Stimulated activated CD4-positive, alpha-beta T cell treated with anti-CD3 and anti-CD28 coated beads, Interleukin-12 subunit alpha, Interleukin-12 subunit beta, amount 100 ng/mL, for 24 hours (primary cell): ENCODE measurements at places on chromosomes 16 and 17.

GRCh38 chr17:45962221-45962972 is 36.7 kb upstream of the STH start:
- no peak for DNase-seq

DNA sequence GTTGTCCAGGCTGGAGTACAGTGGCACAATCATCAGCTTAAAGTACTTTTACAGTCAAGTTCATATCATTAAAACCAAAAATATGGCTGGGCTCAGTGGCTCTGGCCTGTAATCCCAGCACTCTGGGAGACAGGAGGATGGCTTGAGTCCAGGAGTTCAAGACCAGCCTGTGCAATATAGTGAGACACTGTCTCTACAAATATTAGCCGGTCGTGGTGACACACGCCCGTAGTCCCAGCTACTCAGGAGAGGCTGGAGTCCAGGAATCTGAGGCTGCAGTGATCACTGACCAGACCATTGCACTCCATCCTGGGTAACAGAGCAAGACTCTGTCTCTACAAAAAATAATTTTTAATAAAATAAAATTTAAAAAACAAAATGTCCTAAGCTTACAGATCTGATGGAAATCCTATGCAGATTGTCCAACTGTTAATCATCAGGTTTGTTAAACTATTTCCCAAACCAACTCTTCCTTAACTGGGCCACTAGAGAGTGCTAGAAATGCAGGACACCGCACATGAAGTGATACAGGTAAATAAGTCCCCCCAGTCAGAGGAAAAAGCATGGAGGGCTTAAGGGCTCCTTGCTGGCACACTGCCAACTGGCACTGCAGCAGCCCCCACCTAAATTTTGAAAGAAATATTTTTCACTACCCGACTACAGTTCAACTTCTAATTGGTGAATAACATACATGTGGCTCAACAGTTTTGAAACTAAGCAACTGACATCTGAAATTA is 2.8 kb downstream of the USP22 start:
- DNase-seq, result no peak

GRCh38 chr16:46922239-46922638 is 38.1 kb downstream of the GPT2 start:
- no peak for DNase-seq

GRCh38 chr16:49472598-49472997 is 99.0 kb downstream of the C16orf78 start:
- no peak for DNase-seq

- DNase-seq, result no peak
Measured at GRCh38 chr17:40514013-40514875, 12.8 kb upstream of the TNS4 start.

GRCh38 chr17:3993493-3994220 is 29.4 kb upstream of the ATP2A3 start:
- DNase-seq, result no peak

GRCh38 chr16:31487720-31488467 is 5.0 kb downstream of the SLC5A2 start:
- peak; percentile 29 for DNase-seq

DNA sequence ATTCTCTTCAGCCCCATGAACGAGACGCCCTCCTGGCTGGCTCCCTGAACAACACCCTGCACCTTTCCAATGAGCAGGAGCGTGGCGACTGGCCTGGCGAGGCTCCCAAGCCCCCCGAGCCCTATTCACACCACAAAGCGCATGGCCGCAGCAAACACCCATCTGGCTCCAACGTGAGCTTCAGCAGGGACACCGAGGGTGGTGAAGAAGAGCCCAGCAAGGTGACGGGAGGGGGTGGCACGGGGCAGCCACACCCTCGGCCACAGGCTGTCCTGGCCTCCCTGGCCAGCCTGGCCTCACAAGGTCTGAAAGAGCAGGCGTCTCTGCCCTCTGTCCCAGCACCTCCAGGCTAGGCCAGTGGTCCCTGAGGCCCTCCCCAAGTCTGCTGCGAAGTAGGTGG is 23.7 kb downstream of the CASKIN2 start:
- DNase-seq, result no peak

DNA sequence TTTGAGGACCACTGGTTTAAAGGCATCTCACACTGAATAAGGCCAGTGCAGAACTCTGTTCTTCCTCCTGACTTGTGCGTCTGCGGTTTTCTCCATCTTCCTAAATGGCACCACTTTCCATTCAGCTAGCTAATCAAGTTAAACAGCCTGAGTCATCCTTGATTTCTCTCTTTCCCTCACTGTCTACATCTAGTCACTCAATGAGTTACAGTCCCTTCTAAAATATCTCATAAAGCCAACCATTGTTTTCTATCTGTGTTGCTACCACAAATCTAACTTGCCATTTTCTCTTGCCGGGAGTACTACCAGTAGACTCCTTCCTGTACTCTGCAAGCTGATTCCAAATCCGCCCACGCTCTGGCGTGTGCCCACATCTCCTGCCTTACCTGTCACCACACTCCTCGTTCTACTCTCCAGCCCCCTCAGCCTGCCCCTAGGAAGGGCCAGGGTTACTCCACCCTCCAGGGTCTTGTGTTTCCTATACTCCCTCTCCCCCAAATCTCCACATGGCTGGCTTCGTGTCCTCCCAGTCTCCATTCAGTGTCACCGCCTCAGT is 324.5 kb downstream of the SNX29 start:
- DNase-seq, result no peak

DNA sequence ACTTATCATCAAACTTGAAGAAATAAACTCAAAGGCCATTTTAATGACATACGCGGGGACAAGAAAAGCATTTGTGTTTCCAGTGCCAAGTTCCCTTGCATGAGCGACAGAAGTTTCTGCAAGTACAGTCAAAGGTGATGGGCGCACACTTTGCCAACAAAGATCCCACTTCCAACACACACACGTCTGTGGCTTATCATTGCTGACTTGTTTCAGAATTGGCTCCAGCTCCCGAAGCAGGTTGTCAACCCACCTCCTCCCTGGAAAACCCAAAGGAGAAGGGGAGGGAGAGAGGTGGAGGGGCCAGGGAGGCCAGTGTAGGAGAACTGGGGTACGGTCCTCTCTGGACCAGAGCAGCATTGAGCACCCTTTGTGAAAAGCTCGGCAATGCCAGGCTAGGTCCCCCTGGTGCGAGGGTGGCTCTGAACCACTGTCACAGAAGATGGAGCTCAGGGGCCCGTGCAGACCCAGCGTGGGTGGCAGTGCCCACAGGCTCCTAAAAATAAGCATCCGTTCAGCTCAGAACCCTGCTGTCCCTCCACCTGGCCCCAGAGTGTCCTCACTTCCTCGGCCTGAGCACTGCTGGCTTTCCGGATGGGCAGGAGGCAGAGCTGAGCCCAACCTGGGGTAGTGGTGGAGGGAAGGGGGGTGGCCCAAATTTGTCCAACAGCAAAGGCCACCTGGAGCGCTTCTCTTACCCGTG is 33.2 kb downstream of the RBFOX3 start:
- no peak for DNase-seq

DNA sequence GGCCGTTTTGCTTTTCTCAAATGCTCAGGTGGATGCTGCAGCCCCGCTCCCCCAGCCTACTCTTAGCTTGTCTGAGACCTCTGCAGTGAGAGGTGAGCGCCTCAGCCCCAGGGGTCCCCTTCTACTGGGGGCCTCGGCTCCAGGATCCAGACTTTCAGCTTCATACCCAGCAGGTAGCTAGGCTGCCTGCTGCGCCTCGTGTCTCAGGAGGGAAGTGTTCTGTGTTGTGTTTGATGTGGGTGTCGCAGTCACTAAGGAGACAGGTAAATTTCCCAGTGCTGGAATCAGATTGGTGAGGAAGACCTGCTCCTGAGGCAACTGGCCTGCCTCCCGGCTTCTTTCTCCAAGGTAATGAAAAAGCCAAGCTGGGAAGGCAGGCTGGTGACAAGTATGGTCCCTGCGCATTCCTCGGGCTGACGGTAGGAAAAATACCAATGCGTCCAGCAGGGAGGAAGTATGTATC is 604.0 kb upstream of the SALL1 start:
- DNase-seq, result no peak

DNA sequence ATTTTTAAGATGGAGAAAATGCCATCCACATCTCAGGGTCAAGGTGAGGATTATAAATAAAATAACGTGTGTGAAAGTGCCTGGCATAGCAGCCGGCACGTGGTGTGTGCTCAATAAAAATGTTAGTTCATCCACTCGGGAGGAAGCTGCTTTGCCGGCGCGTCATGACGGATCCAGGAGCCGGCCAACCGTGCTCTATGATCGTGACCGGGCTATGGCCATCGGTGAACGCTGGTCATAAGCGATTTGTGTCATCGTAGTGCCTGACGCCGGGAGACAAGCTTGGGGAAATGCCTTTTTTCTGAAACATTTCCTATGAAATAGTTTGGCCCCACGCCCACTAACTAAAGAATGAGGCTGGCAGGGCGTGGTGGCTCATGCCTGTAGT is 74.0 kb downstream of the CMC2 start:
- no peak for DNase-seq

DNA sequence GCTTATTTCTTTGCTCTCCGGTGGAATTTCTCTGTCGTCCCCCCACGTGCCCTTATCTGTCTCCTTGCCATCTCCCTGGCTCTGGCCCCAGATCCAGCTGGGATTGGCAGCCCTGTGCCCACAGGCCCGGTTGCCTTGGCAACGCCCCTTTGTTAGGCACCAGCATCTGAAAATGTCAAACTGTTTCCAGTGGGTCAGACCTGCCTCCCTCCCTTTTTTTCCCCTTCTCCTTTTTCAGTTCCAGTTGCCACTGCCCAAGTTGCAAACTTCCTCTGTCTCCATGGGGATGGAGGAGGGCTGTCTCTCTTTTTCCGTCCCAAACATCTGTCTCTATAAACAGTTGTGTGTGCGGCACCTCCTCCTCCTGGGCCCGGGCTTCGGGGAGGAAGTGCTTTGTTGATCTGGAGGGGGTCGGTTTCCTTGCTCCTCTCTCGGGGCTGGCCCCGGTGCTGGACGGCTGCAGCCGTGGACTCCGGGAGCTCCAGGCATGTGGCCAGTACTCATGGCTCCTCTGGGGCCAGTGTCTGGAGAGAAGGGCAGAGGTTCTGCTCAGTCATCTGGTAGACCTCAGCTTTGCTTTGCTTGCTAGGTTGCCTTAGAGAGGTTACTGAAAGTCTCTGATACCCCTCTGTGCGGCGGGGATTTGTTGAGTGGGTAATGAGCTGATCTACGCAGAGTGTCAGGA is 35.3 kb downstream of the SOCS3 start:
- DNase-seq, result no peak

DNA sequence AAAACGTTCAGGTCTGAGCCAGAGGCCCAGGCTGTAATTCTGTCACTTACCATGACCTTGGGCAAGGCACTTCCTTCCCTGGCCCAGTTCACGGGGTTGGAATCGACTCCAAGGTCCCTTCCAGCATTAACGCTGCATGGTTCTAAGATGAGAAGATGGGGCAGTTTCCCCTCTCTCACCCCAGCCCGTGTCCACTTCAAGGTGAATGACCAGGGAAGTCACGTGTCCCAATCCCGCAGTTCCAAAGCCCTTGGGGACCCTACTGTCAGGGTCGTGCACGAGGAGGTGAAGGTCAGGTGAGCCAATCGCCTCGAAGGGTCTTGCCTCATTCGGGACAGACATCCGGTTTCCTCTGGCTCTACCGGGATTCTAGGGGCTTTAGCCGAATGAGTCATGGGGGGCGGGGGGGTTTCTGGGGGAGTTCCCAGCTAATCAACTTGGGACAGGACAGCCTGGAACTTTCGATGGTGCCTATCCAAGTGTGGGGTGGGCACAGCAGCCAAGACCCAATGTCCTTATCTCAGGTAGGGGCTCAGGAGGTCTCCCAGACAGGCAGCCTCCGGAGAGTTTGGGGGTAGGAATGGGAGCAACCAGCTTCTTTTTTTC is 762 bp upstream of the CSF3 start:
- DNase-seq, result no peak

- DNase-seq, result peak; percentile 29
Measured at GRCh38 chr16:3983081-3983520, 102.6 kb upstream of the CREBBP start.

DNA sequence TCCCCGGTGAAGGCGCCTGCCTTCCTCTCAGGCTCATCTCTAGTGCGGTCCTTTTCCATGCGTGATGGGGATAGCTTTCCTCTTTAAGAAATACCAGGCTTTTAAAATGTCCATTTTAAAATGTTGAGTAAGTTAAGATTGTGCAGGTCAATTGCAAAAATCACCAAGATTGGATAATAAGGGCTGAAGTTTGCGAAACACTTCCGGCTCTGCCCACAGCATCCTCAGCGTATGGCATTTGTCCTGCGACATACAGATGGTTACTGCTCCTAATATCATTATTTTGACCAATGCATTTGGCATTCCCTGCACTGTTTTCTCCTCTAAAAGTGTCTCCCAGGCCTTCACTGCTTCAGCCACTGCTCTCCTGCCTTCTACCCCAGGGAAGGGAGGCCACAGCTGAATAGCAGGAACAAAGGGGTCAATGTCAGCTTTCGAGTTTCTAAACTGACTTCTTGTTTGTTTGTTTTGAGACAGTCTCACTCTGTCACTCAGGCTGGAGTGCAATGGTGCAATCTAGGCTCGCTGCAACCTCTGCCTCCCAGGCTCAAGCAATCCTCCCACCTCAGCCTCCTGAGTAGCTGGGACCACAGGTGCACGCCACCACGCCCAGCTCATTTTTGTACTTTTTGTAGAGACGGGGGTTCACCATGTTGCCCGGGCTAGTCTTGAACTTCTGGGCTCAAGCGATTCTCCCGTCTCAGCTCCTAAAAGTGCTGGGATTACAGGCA is 91.9 kb downstream of the CRISPLD2 start:
- no peak for DNase-seq

DNA sequence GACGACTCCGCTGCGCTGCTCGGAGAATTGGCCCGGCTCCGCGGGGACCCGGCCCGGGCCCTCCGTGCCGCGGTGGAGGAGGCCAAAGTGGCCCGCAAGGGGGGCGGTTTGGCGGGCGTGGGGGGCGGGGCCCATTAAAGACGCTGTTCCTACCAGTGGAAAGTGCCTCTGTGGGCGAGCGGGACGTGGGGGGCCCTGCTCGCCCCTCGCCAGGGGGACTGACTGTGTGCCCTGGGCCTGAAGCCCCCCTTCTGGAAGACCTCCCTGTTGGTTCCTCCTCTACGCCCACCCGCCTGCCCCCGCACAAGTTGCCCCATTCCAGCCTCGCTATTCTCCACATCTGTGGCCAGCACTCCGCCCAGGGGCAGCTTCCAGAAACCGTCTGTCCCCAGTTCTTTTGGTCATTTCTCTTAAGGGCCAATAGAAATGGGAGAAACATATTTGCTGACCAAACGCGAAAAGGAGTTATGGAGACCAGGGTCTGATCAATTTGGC is 1.9 kb upstream of the FGF11 start:
- no peak for DNase-seq

- no peak for DNase-seq
Measured at GRCh38 chr16:26643519-26643918, 423.2 kb upstream of the C16orf82 start.

- no peak for DNase-seq
Measured at GRCh38 chr16:47047524-47048203, 74.2 kb upstream of the DNAJA2 start.

DNA sequence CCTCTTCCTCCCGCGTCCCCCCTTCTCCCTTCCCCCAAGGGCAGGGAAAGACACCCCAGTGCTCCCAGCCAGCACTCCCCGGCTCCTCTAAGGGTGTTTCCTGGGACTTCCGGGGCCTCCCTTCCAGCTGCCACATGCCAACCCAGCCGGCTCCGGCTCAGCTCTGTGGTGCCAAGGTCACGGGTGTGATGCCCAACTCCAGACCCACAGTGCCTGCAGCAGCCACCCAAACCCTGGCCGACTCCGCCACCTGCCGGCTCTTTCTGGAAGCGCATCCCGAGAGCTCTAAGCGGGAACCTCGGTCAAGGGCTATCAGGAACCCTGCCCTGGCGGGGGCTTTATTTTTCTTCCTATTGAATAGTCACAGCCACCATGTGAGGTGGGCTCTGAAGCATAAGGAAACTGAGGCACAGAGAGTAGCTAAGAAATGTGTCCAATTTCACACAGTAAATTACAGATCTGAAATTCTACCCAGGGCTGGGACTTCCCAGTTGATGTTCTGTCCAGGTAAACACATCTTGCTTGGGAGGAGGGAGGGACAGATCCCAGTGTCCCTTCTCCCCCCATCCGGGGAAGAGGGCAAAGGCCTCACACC is 3.3 kb upstream of the PPP1R1B start:
- peak; percentile 90 for DNase-seq
